Hematopoietic multipotent progenitor cell treated with erythropoietin and hydrocortisone succinate and interleukin-3 and kit ligand, for 4 days (in vitro differentiated cells): ENCODE measurements at places on chromosomes 4 and X.

DNA sequence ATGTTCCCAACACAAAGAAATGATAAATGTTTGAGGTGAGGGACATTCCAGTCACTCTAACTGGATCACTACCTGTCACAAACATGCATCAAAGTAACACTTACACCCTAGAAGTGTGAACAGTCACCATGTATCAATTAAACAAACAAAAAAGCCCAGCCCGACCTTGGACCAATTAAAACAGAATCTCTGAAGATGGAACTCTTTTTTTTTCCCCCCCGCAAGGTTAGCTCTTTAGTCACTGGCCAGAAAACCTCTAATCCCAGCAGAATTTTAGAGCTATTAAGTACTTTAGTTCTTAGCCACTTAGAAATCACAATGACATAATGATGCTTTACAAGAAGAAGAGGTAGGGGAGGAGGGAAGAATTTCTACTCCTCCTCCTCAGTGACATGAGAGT lies 154.5 kb downstream of the PALLD start:
- DNase-seq = no peak

GRCh38 chrX:154542723-154543424 lies 3.8 kb downstream of the G6PD start:
- peak; percentile 82 for DNase-seq

GRCh38 chr4:130675266-130675665 lies 1579.3 kb downstream of the C4orf33 start:
- no peak for DNase-seq

DNA sequence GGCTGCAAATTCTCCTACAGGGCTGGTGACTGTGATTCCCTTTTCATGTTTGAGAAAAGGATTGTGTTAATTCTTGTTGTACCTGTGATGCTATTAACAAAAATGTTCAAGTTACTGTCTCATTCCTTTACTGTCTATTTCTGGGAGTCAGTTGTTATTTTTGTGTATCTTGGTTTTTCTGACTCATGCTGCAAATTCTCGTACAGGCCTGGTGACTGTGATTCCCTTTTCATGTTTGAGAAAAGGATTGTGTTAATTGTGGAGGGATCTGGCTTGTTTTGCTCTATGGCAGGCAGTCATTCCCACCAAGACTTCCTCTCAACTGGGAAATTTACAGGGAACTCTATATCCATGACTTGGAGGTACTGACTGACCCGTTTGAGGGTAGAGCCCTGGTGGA lies 693.4 kb upstream of the INTU start:
- DNase-seq = no peak

DNA sequence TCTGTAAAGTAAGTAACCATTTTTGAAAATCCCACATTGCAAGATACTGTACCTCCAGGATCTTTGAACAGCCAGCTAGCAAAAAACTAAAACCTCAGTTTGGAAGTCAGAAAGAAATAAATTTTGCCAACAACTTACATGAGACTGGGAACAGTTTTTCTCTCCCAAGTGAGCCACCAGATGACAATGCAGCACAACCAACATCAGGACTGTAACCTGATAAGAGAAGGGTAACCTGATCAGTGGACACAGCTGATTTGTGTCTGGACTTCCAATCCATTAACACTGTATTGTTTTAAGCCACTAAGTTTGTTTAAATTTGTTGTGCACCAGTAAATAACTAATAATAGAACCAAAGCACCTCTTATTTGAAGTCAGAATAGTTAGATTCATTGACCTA lies 923.3 kb downstream of the FAT4 start:
- no peak for DNase-seq

- no peak for DNase-seq
These were observed 58.9 kb downstream of the PLAC1 start for GRCh38 chrX:134599184-134599914.

DNA sequence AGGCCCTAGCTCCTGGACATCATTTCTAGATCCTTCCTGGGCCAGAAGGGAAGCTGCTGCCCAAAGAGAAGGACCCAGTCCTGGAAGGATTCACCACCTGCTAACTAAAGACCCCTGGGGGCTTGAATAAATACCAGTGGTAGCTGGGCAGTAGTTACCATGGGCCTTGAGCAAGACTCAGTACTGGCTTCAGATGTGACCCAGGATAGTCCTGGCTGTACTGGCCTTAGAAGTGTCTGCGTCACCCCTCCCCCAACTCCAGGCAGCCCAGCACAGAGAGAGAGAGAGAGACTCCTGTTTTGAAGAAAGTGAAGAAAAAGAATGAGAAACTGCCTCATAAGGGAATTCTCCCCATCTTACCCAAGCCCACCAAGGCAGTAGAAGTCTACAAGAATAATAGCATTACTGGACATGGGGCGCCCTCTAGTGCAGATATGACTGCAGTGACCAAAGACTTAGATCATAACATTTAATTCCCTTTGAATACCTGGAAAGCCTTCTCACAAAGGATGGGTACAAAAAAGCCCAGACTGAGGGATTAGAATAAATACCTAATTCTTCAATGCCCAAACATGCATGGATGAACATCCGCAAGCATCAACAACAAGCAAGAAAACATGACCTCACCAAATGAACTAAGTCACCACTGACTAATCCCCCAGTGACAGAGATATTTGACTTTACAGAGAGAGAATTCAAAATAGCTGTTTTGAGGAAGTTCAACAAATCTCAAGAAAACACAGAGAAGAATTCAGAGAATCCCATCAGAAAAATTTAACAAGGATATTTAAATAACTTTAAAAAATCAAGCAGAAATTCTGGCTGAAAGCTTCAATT lies 171.8 kb downstream of the HNRNPD start:
- DNase-seq = peak; percentile 83

GRCh38 chr4:27429364-27429871 lies 568.8 kb downstream of the STIM2 start:
- DNase-seq = no peak

- no peak for DNase-seq
These were observed 10.3 kb upstream of the TREX2 start for GRCh38 chrX:153456161-153456560.

GRCh38 chr4:72970756-72971155 lies 98.8 kb downstream of the COX18 start:
- DNase-seq = no peak
